Naive B cell (primary cell): ENCODE measurements at places on chromosomes 7 and 10.
A peak's percentile ranks its signal among the peaks of the same experiment; 100 is the strongest.

DNA sequence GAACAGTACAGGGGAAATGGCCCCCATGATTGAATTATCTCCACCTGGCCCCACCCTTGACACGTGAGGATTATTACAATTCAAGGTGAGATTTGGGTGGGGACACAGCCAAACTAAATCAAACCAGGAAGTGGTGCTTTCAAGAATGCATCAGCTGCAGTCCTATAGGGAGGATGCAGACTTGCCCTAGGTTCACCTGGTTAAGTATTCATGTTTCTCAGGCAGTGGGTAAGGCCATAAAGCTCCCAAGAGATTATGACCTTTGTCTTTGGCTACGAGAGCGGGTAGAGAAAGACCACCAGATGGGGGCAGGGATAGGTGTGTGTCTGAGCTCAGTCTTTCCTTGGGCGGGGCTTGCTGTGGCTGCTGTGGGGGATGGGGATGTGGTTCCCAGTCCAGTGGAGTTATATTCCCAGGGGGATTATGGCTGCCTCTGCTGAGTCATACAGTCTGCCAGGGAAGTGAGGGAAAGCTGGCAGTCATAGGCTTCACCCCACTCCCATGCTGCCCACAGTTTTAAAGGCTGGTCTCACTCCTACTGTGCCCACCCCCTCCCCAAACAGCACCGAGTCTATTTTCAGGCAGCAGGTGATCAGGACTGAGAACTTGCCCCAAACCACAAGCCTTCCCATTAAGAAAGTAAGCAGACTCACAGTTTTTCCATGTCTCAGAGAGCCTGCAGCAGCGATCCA lies 8.4 kb upstream of the R3HCC1L start:
- no peak for DNase-seq

- no peak for DNase-seq
Measured at GRCh38 chr10:125375210-125375609, 214.8 kb upstream of the CTBP2 start.

GRCh38 chr10:60934215-60935175 lies 9.5 kb downstream of the RHOBTB1 start:
- no peak for DNase-seq

GRCh38 chr10:84008878-84009277 lies 130.4 kb upstream of the GHITM start:
- no peak for DNase-seq

DNA sequence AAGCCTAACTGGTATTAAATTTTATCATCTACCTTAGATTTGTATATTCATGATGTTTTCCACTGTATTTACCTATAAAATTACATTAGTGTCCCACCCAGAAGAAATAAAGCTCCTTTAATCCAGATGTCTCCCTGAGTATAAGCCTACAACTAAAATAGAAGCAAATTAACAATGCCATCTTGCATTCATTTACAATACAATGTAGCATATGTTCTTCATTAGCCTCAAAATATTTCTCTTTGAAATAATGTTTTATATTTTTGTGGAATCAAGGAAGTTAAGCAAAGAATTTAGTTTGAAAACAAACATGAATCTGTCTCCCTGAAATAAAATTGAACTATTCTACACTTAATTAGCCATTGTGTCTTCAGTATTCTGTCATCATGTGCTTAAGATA lies 112.3 kb downstream of the CACNA2D1 start:
- no peak for DNase-seq

- DNase-seq: no peak
Measured at GRCh38 chr7:109963741-109964140, 1127.2 kb upstream of the LRRN3 start.

DNA sequence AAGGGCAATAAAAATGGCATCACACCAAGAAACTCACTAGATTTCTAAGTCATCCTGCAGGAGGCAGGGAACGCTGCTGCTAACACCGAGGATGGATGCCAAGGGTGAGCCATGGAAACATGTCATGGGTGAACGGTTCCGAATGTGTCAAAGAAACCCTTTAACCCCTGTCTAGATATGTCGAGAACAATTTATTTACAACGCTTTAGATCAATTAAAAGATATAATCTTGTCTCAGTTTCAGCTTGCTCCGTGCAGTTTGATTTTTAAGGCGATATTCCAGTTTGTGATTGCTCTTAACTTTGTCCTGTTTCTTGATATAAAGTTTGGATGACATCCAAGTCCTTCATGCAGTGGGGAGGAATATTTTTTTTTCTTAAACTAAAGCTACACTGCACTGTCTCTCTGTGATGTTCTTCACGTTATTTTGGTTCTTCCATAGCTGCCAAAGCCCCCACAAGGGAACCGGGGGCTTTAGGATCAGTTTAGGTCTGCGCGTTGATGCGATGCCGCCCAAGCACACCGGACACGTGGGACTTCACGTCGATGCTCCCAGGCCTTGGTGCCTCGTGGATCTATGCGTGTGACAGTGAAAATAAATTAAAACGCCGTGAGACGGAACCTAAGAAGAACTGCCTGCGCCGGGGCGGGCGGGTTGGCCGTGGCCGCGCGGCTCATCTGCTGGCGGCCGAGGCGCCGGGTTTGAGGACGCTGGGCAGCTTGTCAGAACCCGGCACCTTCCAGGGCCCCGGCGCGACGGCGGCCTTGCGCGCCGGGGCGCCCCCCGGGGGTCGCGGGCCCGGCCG lies 220.3 kb downstream of the PHTF2 start:
- DNase-seq: peak; percentile 11

DNA sequence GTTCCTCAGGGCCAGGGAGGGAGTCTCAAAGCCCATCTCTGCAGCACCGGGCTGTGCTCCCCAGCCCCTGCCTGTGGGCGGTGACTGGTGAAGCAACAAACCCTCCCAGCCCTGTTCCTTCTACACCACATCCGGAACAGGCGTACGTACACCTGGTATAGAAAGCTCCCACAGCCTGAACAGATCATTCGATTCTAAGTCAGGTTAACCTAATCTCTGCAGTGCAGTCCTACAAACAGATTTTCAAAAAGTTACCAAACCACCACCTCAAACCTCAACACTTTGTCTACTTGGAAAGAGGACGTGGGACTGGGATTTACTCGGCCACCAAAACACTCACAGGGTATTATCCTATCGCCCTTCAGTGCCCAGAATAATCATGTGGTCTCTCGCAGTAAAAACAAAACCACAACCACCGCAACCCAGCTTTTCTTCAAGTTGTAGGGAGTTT lies 238.4 kb downstream of the DIP2C start:
- peak; percentile 61 for DNase-seq

DNA sequence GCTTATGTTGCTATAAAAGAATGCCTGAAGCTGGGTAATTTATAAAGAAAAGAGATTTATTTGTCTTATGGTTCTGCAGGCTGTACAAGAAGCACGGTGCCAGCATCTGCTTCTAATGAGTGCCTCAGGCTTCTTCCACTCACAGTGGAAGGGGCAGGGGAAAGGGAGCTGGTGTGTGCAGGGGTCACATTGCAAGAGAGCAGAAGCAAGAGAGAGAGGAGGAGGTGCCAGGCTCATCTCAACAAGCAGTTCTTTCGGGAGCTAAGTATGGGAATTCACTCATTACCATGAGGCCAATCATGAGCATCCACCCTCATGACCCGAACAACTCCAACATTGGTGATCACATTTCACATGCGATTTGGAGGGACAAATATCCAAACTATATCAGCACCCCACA lies 17.2 kb upstream of the SLK start:
- DNase-seq: no peak

- DNase-seq: no peak
Measured at GRCh38 chr10:100043796-100044195, 34.0 kb upstream of the DNMBP start.

GRCh38 chr7:6435486-6436384 lies 12.0 kb downstream of the DAGLB start:
- DNase-seq: peak; percentile 84

DNA sequence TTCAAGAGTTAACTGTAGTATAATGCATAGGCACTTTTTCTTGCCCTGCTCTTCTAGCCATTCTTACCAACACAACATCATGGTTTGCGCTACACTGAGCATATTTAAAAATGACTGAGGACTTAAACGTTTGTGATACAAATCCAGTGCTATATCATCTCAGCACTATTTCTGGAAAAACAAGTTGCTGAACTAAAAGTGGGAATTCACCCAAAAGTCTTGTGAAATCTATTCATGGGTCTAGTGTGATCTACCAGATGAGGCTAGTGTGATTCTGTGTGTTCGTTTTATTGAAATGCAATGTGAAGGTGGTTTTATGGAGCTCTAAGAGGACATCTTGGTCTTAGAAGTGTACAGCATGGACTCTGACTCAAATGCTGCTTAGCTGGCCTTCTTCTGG lies 584.6 kb upstream of the POM121L12 start:
- DNase-seq: no peak

GRCh38 chr7:25786936-25787335 lies 365.1 kb upstream of the NFE2L3 start:
- DNase-seq: no peak

GRCh38 chr7:20735346-20736065 lies 51.2 kb downstream of the SP8 start:
- DNase-seq: no peak

DNA sequence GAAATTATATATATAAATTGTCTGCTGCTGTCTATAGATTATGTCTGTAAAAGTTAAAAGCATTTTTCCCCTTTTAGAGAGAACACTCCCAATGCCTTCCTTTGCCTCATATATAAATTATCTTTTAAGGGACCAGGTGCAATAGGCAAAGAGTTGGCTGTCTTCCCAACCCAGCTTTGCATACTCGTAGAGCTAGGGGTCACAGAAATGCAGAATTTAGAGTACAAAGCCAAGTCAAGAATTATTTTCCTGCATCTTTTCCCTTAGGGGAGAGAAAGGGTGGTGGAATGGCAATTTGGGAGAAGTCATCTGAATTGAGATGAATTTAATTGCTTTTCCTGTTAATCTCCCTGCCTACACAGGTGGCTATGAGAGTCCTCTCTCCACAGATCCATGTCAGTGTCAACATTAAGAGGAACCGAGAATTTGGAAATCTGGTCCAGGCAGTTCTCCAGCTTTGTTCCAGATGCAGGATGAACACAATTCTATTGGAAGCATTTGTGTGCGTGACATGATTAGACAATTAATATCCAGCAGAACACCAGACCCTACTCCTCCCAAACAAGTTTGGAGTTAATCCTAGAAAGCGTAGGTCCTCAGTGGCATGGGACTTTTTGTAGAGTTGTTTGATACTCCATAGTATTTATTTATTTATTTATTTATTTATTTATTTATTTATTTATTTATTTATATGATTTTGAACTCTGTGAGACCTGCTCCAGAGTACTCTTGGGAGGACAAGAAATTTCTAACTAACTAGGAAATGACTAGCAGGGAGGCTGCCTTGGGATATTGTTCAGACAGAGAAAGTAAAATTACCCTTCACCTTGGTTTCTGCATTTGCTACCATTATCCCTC lies 80.3 kb upstream of the SKAP2 start:
- no peak for DNase-seq

GRCh38 chr10:12534824-12535223 lies 185.5 kb downstream of the CAMK1D start:
- DNase-seq: no peak

- no peak for DNase-seq
Measured at GRCh38 chr7:30906014-30906413, 5.6 kb upstream of the AQP1 start.

DNA sequence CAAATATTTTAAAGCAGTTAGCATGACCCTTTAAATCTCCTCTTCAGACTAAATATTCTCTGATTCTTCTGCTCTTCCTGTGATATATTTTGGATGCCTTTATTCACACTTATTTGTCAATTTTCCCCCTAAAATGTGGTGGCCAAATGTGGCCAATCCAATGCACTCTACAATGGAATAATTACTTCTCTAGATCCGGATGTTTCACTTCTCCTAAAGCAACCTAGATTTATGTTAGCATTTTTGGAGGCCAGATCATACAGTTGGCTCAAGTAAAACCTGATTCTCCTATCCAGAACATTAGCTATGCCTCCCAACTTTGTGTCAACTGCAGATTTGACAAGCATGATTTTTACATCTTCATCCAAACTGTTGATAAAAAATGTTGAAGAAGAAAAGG lies 153.7 kb downstream of the CREB5 start:
- DNase-seq: no peak

DNA sequence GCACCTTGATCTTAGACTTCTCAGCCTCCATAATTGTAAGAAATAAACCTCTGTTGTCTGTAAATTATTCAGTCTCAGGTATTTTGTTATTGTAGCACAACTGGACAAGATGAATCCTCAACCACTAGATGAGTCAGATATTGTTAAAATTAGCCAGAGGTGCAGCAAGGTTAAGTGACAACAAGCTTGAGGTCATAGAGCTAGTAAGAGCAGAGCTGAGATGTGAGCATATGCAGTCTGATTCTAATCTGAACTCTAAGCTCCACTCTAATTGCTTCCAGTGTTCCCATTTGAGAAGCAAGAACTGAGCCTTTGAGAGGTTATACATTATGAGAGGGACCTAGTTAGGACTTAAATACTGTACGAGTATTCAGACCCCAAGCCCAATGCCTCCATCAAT lies 93.1 kb downstream of the FZD1 start:
- no peak for DNase-seq

GRCh38 chr10:28797904-28798371 lies 120.6 kb downstream of the BAMBI start:
- no peak for DNase-seq

- no peak for DNase-seq
Measured at GRCh38 chr10:77501152-77501845, 136.3 kb downstream of the KCNMA1 start.

DNA sequence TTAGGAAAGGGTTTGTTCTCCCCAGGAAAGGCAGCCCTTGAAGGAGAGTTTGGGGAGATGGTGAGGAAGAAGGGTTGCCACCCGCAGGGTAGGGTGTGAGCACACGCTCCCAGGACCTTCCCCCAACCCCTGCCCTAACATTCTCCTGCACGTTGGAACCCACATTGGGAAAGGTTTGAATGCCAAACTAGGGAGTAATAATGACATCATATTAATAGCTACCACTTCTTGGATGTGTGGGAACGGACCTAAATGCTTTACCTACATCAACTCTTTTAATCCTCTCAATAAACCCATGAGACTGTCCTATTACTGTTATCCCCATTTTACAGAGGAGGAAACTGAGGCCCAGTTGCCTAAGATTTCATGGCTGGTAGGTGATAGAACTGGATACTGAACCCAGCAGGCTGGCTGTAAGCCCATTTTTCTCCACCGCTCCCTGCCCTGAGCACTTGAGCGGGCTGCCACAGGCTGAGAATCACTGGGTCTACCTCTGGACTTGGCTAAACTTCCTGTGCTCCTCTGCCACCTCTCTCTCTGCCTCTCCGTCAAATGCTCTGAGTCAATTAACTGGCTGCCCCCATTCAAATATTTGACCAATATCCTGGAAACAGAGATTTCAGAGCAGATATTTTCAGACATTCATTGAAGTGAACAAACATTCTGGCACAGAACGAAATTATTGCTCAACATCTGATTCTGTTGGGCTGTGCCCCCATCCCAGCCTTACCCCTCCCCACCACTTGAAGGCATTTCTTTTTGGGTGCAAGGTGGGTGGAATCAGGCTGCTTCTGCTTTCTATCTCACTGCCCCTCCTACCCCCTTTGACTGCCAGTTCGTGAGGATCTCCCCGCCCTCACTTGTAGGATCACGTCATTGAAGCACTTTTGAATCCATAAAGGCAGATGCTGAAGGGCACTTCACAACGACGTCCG lies 129.7 kb downstream of the C10orf105 start:
- no peak for DNase-seq
